ENCODE measurements at places on chromosomes 2 and 18.

DNA sequence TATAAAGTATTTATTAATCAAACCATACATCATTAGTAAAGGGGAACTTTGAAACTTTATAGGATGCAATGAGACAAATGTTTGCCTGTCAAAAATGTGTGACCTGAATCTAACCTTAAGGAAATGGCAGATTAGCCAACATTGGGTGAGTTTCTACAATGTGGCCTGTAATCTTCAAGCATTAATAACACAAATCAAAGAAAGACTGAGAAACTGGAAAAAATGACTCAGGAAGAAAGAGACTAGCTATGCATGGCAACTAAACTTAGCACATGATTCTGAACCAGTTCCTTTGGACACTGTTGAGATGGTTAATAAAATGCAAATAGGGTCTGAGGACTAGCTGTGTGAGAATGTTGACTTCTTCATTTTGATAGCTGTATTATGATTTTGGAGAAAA, 628.6 kb upstream of the ID2 start:
- H3K4me1 ChIP-seq = no peaks in the 10 kb centered on the region
- no peaks in the 10 kb centered on the region for H3K27me3 ChIP-seq
- H3K36me3 ChIP-seq = peaks cover 7% of the 10 kb centered on the region
- H3K4me3 ChIP-seq = no peak overlapping the region
- H3K27ac ChIP-seq = no peak overlapping the region

DNA sequence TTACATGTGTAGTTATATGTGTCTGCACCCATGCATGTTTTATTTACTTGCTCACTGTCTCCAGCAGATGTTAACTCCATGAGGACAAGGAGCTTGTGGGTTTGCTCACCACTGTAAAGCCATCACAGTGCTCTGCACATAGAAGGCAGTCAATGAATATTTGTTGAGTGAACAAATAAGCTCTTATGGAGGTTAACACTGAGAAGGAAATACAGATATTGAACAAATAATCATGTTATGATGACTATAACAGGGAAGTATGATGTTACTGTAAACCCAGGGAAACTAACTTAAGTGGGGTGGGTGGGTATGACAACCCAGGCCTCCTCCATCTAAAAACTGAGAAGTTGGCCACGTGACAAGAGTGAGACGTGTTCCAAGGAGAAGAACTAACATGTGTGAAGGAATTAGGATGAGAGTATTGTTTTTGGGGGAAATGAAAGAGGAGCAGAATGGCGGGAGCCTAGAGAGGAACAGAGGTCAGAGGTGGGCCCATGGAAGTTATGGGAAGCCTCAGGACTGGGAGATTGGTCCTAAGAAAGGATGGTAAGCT, 6.0 kb upstream of the FAM117B start:
- H3K4me1 ChIP-seq = peaks cover 6% of the 10 kb centered on the region
- H3K27ac ChIP-seq = no peak overlapping the region
- no peaks in the 10 kb centered on the region for H3K36me3 ChIP-seq
- no peaks in the 10 kb centered on the region for H3K27me3 ChIP-seq
- DNase-seq = no peak

DNA sequence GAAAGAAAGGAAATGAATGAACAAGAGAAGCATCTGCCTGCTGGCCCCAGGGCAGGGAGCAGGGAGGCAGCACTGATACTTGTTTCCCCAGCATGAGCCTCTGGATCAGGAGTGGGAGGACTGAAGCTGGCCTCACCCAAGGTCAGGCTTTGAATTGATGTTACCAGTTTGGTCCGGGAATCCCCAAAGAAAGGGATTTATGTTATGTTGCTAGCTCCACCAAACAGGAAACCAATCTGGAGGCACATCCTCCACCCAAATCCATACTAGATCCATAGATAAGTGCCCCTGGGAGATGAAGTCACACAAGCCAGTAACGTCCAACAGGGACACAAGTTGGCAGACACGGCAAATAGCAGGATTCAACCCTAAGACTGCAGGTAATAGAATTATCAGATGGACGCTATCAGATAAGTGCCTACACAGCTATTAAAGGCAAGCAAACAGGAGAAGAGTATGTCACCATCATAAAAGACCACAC, 85.9 kb downstream of the MTCL1 start:
- H3K4me3 ChIP-seq = no peak overlapping the region
- H3K4me1 ChIP-seq = peaks cover 75% of the 10 kb centered on the region
- peak overlapping the region; percentile 73 for H3K27ac ChIP-seq
- H3K36me3 ChIP-seq = peaks cover 24% of the 10 kb centered on the region
- no peaks in the 10 kb centered on the region for H3K27me3 ChIP-seq

DNA sequence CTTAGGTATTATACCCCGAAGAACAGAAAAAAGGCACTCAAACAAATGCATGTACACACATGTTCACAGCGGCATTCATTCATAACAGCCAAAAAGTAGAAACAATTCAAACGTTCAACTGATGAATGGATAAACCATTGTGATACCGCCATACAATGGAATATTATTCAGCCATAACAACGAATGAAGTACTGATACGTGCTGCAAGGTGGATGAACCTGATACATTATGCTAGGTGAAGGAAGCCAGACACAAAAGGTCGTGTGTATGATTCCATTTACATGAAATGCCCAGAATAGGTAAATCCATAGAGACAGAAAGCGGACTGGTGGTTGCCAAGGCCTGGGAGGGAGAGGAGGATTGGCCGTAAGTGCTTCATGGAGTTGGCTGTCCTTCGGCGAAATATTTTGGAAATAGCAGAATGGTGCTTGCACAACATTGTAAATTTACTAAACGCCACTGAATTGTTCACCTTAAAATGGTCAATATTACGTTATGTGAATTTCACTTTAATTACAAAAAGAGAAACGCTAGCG, 750 bp upstream of the RMP24 start:
- peak overlapping the region; percentile 98 for H3K4me3 ChIP-seq
- peaks cover 36% of the 10 kb centered on the region for H3K36me3 ChIP-seq
- DNase-seq = no peak
- peaks cover 5% of the 10 kb centered on the region for H3K27me3 ChIP-seq
- H3K4me1 ChIP-seq = peaks cover 21% of the 10 kb centered on the region
